ENCODE measurements at places on chromosomes 12 and 14.

- no peak for DNase-seq
Measured at GRCh38 chr12:115798309-115798917, 479.1 kb downstream of the MED13L start.

- DNase-seq: peak; percentile 34
Measured at GRCh38 chr14:69685716-69686115, 74.3 kb downstream of the SUSD6 start.

- DNase-seq: peak; percentile 13
Measured at GRCh38 chr14:44388306-44388705, 118.8 kb downstream of the FSCB start.

- no peak for DNase-seq
Measured at GRCh38 chr12:93032758-93033157, 103.7 kb upstream of the EEA1 start.

DNA sequence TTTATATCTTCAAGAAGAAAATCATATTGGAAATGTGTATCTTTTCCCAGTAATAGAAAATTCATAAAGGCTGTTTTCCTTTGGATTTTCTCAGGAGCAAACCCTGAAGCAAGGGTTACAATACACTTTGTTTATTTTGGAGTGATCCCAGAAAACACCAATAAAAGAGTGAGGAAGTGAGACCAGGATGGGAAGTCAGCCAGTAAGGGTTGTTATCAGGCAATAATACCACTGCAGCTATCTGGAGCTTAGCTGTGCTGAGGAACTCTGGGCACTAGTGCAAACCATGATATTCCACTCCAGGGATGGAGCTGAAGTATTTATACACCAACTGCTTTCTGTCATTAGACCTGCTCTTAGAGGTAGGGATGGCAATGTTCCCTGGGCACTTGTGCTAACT is 1002.3 kb downstream of the FLRT2 start:
- DNase-seq: peak; percentile 54

DNA sequence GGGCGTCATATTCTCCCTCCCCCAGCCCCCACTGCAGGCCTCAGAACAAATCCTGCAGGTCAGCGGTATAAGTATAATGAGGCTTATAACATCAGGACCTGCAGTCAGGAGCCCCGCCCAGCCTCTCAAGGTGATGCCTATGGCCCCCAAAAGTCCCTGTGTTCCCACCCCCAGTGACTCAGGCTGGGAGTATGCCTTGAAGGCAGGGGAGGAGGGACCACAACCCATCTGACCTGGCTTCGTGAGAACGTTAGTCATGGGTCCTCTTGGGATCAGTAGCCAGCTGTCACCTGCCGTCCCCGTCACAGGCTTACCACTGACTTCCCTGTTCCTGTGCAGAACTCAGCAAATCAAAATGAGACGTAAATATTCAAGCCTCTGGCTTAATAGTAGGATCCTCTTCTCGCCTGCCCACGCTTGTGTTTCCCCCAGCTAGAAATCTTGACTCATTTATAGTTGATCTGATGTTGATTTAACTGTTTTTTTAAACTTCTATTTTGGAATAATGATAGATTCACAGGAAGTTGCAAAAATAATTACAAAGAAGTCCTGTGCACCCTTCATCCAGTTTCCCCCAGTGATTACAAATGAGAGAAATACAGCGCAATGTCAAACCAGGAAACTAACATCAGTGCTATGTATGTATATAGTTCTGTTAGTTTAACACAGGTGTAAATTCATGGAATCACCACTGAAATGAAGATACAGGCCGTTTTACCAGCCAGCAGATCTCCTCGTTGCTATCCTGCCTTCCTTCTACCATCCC is 107.5 kb downstream of the ADGRD1 start:
- DNase-seq: no peak

GRCh38 chr12:7131502-7131866 is 1.3 kb downstream of the CLSTN3 start:
- DNase-seq: no peak

- DNase-seq: no peak
Measured at GRCh38 chr14:71374989-71375388, 467.7 kb downstream of the PCNX1 start.

DNA sequence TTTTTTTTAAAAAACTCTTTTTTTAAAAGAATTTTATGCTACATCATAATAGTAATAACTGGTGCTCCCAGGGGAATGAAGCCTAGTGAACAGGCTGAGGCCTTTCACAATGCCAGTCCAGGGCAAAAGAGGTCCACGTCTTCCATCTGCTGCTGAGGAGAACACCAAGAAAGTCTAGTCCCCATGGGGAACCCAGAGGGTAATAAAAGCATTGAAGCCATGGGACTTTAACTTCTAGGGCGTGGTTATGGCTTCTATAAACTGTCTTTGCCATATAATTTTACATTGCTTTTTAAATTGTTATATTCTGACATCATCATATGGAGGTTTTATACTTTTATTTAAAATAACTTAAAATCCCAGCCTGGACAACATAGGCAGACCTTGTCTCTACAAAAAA is 64.3 kb downstream of the SLC16A7 start:
- DNase-seq: no peak

DNA sequence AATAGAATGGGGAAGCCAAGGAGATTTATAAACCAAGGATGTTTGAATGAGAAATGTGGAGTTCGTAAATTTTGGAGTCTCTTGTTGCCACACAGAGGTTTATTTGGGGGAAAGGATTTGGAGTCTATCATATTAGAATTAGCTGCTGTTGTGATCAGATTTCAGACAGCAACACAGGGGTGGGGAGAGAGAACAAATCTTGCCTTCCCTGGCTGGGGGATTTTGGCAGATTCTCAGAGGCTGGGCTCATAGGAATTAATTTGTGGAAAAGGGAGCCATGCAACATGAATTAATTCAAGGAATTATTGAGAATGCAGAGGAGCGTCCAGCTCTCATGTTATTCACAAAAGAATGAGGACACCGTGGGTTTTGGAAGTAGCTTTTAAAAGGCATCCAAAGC is 73.9 kb upstream of the PRMT8 start:
- no peak for DNase-seq

GRCh38 chr14:69582829-69583228 is 8.2 kb upstream of the CCDC177 start:
- DNase-seq: no peak

GRCh38 chr12:26455936-26456574 is 260.7 kb downstream of the SSPN start:
- DNase-seq: no peak

DNA sequence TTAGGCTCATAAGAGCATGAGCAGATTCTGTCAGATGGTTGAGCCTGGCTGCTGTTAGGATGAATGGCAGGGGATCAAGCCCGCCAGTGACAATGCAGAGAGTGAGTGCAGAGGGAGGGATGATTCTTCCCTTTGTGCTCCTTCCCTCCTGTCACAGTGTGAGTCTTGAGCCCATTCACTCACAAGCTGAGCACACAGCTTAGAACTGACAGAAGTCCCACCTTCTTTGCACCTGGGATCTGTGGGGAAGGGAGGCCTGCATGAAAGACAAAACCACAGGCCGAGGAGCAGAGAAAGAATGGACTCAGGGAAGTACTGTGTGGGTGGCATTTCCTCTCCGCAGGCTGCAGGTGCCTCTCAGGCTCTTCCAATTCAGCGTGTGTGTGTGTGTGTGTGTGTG is 160.6 kb downstream of the KCNA5 start:
- DNase-seq: no peak

Data from COR-L47 (cell line).